Stimulated activated CD4-positive, alpha-beta T cell treated with anti-CD3 and anti-CD28 coated beads, Interleukin-1b, Interleukin-23, amount 100 ng/mL, for 1 hour (primary cell): ENCODE measurements at places on chromosomes 7 and 10.

DNA sequence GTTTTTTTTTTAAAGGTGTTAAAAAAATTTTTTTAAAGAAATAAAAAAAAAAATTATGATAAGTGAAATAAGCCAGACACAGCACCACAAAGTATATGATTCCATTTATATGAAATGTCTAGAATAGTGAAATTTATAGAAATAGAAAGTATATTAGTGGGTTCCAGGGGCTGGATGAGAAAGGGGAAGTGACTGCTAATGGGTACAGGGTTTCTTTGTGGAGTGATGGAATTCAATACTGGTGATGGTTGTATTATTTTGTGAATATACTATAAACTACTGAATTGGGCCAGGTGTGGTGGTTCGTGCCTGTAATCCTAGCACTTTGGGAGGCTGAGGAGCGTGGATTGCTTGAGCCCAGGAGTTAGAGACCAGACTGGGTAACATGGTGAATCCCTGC, 82.2 kb downstream of the KBTBD2 start:
- DNase-seq: no peak

- DNase-seq: no peak
Observed at GRCh38 chr7:127690806-127691205, 38.8 kb downstream of the SND1 start.

DNA sequence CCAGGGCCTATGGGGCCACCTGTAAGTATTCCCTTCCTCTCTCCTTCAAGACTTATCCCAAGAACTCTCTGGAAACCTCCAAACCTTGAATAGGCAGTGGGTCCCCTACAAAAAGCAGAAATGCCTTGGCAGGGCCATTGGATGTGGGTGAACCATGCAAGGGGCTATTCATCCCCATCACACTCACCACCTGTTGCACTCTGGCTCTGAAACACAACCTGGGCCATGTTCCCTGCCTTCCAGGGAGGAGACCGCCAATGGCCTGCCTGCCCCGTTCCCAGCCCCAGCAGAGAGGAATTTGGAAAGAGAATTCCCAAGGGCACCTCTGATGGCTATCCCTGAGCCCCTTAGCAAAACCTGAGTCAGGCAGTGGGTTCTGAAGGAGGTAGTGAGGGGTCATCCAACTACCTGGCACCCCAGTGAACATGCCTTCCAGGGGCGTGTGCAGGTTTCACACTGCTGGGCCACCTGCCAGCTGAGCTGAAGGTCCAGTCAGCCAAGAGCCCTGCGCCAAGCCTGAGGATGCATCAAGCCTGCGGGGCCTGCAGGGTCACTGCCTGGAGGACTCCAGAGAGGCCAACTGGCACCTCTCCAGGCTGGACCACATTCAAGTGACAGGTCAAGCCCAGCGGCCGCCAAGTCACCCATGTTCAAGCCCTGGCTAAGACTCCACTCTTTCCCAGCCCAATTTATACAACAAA, 101.3 kb downstream of the COL13A1 start:
- DNase-seq: no peak

DNA sequence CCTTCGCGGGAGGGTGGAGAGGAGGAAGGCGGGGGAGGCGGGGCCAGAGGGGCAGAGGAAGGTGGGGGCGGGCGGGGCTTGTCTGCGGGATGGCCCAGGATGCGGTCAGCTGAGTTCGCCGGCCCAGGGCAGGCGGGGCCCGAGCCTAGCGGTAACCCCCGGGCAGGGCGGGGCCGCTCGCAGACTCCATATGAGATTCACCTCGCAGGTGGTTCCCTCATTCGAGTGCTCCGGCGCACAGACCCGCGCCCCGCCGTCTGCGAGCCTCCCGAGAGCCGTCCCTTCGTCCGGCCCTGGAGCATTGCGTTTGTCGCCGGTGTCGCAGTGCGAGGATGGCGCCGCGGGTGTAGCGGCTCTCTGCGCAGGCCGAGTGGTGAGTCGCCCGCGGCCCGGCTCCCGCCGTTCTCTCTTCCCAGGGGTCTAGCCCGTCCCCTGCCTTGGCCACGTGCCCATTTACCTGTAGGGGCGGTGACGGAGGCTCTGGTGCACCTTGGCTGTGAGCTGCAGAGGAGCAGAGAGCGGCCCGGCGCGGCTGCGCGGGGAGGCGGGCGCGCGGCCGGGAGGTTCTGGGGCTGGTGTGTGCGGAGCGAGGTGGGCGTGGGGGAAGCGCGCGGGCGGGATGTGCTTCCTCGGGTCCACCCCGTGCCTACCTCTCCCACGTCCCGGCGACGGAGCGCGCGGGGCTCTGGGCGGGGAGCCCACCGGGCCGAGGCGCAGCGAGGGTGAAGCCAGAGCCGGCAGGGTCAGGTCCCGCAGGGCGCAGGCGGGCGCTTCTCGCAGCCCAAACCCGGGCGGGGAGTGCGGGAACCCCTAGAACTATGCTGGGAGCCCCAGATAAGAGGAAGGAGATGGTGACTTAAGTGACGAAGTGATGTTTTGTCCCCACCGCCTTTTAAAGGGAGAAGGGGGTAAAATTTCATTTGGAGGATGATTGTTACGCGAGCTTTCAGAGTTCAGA, at the start of gene UPP1:
TSS of gene UPP1 (plus strand) at position 220 of the 958 bp plus-strand sequence. CDS start 5,519 bp downstream, outside the sequence.
- DNase-seq: peak; percentile 62
